Esophagus squamous epithelium (tissue), 5 donors: ENCODE measurements at places on chromosomes 11 and 22. TPM values are rescaled to one million over a fixed set of nuclear protein-coding genes. Genes with fewer than 3 reads are reported as not detected.

- H3K27me3 ChIP-seq = peaks cover 56% of the 10 kb centered on the region
- no peaks in the 10 kb centered on the region for H3K36me3 ChIP-seq
- H3K4me1 ChIP-seq = peaks cover 3% of the 10 kb centered on the region
- H3K27ac ChIP-seq = no peak overlapping the region
Observed at GRCh38 chr22:27097506-27097905, 440.1 kb downstream of the MIAT start.

DNA sequence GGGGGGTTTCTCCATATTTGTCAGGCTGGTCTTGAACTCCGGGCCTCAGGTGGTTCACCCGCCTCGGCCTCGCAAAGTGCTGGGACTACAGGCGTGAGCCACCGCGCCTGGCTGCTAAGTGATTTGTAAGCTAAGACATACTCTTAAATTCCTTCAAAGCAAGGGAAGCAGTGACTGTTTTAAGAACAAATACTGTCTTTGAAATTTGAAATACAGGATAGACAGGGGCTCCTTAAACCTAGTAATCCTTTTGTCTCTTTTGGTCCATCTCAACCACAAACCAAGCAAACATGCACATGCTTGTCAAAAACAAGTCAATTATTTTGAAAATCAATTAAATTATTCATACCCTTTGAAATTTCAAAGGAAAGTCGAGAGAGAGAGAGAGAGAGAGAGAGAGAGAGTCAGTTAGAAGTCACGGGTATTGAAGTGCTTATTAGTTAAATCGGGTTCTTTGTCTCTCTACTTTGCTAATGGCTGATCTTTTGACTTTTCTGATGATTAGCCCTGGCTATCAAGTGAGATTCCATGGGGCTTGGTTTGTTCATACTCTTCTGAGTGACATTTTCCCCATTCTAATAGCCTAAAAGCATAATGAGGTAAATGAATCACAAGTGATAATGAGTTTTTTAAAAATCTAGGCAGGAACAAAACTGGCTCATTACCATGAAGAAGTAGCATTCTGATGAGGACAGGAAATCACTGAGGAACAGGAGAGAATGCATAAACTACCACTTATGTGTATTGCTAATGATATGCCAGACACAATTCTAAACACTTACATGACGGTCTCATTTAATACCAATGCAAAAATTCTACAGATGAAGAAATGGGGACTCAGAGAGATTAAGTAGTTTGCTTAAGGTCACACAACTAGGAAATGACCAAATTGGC, 48.0 kb downstream of the MCHR1 start:
- peaks cover 1% of the 10 kb centered on the region for H3K4me1 ChIP-seq
- no peaks in the 10 kb centered on the region for H3K27me3 ChIP-seq
- no peak for DNase-seq
- H3K36me3 ChIP-seq = no peaks in the 10 kb centered on the region

The EIF3M gene
- 584 TPM for total RNA-seq

The TOMM22 gene
- total RNA-seq = 73.7 TPM

The C11orf65 gene
- total RNA-seq = 0.95 TPM
